H9 (cell line): ENCODE measurements at places on chromosomes 7 and 10.

DNA sequence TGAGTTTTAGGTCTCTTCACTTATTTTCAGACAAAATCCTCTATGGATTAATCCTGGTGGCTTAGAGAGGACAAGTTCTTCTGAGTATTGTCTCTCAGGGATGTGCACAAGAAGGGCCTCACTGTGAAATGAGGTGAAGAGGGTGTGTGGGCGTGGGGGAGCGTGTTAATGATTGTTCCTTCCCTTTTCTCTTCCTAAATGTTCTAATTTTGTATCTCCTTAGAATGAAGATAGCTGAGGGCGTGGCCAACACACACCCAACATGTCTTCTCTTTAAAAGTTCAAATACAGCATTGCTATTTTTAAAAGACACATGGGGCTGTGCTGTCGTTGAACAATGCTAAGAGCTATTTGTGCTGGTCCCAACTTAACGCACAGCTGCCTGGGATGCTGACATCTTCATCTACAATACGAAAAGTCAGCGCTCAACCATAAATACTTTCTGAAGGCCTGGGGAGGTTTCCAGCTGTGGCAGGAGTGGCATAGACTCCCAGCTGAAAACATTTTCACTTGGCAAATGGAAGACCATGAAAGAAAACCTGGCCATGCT, 135.9 kb downstream of the JCAD start:
- DNase-seq = no peak

DNA sequence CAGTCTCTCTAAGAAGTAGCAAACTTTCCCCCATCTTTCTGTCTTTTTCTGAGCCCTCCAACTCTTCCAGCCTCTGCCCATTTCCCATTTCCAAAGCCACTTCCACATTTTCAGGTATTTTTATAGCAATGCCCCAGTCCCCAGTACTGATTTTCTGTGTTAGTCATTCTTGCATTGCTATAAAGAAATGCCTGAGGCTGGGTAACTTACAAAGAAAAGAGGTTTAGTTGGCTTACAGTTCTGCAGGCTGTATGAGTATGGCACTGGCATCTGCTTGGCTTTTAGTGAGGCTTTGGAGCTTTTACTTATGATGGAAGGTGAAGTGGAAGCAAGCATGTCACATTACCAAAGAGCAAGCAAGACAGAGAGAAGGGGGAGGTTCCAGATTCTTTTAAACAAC, 17.2 kb downstream of the PLCE1 start:
- no peak for DNase-seq

GRCh38 chr7:106874076-106874475, 9.0 kb downstream of the PIK3CG start:
- DNase-seq = no peak

GRCh38 chr10:52368725-52369124, 54.6 kb downstream of the DKK1 start:
- DNase-seq = no peak

GRCh38 chr7:47622946-47623640, 41.2 kb upstream of the TNS3 start:
- no peak for DNase-seq

DNA sequence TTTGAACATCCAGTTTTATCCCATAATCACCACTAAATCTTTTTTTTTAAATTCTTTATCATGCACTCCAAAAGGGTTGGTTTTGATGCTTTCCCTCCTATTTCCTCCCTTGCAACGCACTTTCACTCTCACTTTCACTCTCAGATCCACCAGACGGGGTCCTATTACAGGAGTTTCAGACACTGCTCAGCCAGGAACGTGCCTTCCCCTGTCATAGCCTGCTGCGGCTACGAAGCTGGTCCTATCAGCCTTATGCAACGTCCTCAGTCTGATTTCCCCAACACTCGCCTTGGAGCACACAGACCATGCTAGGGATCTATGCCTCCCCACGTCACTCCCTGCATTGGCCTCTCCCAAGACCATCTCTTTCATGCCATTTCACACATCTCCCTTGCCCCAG, 23.4 kb downstream of the ZPBP start:
- peak; percentile 41 for DNase-seq

- DNase-seq = no peak
These were observed 66.1 kb upstream of the AQP1 start for GRCh38 chr7:30845426-30846135.

DNA sequence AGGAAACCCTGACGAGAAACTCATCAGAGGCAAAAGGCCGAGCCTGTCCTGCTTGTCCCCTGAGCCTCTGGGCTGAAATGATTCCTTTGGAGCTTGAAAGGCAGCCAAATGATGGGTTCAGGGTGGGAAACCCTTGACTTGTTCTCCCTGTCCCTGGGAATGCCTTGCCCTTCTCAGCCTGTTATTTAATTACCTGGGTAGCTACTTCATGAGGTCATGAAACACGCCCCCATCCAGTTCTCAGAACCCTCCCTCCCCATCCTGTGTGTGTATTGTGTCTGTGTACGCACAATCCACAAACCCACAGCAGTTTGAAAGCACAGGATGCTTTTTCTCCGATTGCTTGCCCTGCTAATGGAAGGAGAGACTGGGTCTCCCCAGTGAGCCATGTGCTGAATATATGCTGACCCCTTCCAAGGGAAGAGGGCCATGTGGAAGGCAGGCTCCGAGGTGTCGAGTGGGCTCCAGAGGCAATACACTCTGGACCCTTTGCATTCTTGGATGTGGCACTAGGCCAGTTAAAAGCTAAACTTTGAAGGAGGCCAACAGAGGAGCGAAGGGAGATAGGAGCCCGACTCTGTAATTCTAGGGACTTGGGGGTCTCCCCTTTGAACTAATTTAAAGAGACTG, 10.6 kb downstream of the DUSP5 start:
- no peak for DNase-seq

DNA sequence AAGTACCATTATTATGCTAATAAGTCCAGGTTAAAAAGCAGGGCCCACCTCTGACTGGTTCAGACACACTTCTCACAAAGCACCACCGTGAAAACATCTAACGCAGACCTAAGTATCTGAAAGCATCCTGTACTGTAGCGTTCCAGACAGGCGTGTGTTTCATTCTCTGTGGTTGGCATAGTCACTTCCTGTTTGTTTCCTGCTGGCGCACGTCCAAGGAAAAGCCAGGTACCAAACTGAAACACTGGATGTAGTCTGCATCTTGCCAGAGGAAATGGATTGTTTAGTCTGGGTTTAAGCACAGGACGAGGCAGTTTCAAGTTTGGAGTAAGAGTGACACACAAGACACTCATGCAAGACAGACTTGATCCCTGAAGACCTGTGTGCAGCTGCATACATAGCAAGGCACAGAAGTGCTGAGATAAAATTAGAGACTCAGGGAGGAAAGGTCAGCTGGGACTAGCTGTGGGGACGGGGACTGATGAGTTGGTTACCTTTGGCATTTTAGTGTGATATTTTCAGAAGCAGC, 23.3 kb downstream of the BPGM start:
- no peak for DNase-seq

DNA sequence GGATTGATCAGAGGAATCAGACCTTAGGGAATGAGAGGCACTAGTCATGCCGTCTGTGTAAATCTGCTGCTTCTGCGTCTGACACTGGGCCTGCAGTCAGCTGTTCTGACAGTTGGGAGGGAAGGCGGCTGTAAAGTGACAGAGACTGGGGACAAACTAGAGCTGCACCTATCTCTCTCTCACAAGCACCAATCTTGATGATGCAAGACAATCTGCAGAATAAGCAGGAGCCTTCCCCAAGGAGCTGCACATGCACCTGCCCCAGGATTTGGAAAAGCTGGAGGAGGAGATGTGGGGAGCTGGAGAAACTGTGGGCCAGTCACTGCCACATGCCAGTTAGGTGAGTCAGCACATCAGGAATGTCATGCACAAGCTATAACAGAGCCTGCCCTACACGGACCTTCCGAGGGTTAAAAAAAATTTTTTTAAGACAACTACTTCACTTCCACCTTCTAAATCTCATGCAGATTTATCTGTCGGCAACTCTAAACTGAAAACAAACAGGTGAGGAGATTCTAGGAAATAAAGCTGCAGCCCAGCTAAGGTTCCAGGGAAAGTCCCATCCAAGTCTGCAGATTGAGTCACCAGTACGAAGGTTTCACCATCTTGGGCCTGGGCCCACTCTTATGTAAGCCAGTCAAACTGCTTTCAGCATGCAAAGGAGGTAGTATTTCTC, 39.2 kb downstream of the ENO4 start:
- DNase-seq = peak; percentile 67

DNA sequence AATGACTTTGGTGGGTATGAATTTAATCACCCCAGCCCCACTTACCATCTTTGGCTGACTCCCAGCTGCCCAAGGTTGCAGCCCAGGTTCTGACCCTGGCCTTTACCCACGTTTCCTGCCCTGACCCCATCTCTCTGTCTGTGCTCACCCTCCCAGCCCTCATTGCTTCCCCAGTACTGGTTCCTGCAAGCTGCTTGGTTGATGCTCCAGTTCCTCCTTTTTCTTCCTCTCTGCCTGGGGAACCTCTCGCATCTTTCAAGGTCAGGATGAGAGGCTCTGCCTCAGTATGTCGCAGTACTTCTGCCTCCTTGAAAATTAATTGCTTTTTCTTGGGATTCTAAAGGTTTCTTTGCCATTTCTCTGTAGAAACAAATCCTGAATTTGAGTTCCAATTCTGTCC, 263.8 kb upstream of the ZNF32 start:
- DNase-seq = no peak

DNA sequence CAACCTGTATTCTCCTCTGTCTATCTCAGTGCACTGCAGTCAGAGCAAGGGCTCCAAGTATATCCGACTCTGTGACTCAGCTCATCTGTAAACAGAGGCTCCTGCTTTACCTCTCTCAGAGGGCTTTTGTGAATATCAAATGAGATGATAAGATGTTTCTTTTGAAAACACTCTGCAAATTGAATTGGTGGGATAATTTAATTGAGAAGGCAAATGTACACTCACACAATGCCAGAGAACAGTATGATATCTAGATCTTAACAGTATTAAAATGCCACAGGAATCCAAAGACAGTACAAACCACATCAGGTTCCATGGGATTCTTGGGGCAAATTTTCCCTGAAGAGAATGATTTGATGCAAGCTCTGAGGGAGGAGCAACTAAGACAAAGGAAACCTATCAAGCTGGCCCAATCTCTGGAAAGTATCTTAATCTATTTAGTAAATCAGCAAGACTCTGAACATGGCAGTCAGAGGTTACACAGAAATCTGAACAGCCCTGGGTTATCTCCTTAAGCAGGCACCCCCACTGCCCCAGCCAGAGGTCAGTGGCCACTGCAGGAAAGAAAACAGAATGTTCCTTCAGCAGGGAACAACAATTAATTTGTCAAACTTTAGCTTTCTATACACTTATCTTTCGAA, 45.9 kb downstream of the DOCK4 start:
- DNase-seq = no peak

- no peak for DNase-seq
These were observed 168.3 kb downstream of the GRID1 start for GRCh38 chr10:86198271-86198670.

DNA sequence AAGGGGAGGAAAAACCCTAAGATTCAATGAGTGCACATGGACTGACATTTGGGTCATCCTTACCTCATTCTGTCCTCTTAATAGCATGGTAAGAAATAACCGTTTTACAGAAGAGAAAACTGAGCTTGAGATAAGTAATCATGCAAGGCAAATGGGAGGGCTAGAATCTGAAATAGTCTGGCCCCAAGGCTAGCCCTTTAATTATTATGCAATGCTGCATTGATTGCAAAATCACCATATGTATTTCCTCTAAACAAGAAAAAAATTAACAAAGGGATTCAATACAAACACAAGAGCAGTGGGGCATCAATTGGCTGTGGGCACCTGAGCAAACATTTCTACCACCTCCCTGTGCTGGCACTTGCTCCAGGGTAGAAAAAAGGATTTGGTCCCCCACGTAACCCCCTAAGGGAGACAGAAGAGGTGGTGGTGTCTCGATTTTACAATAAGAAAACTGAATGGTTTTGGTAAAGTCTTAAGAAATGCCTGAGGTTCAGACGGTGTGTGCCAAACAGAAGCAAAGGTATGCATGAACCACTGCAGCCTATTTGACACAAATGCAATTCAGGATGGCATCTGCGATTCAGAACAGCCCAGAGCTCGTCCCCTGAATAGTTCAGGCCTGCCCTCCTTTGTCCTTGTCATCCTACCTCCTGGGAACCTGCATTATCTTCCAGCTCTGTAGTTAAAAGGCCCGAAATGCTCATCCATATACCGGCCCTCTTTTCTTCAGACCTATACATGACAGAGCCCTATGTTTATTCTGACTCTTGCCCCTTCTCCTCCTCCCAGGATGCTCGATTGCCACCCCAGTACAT, 23.6 kb downstream of the PIP4K2A start:
- DNase-seq = peak; percentile 55

DNA sequence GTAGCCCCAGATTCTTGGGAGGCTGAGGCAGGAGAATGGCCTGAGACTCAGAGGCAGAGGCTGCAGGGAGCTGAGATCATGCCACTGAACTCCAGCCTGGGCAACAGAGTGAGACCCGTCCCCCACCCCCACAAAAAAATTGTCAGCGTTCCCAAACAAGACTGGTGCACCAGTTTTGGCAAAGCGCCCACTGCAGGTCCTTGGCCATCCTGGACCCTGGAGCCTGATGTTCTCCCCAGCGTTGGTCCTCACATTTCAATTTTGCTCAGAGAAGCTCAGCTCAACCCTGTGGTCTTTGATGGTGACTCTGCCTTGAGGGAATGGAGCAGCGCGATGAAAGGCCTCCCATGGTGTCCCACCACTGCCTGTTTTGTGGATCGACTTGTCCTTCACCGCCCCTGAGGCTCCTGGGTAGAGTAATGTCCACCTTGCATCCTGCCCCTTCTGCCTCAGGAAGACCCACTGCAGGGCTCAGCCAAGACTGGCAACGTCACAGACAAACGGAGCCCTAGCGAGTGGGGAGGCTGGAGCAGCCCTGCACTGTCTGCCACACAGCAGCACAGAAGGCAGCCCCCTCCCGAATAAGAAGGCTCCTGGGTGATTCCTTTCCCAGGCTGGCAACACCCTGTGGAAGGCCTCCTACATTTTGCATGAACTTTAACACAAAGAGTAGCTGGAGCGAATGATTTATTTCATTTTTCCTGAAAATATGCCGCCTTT, 410.9 kb downstream of the TCERG1L start:
- DNase-seq = no peak

DNA sequence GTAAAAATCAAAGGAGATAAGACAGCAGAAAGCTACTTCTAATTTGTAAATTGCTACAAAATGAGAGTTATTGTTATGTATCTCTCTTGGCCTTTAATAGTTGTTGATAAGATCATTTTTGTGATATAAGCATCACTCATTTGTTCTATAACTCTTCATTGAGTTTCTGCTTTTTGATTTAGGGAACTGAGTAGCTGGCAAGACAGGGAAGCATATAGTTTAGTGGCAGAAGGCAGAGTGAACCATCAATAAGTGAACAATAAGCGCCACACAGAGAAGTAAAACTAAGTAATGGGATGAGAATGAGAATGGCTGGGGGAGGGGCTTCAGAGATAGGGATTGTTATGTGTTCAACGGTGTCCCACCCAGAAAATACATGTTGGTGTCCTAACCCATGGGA, 245.4 kb downstream of the ADARB2 start:
- no peak for DNase-seq
